ENCODE measurements at places on chromosomes 6 and 20.

DNA sequence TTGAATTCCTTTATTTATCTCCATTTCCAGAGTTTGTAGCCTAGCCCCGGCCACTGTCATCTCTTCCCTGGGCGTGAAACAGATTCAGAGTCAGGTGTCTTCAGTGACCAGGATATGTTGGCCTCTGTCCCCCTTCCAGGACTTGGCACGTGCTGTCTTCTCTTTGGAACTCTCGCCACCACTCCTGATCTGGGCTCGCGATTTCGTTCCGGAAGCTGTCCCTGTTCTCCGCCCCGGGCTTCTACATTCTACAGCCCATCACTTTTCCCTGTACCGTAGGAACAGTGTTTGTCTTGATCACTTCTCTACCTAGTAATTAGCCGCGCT, 739 bp downstream of the GSS start:
- peak; percentile 55 for DNase-seq

DNA sequence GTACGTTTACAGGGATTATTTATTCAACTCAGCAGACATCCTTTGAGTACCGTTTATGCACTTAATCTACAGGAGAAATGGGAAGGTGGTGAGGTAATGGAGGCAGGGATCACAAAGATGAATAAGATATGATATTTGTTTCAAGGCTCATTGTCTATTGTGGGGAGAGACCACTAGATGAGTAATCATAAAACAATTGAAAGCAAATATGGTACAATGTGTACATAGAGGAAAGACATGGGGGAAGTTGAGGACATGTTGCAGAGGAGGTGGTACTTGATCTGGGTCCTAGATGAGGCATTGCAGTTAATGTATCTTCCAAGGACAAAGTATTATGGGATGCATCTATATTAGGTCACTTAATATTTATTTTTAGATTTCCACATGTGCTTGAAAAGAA, 13.7 kb upstream of the CDC5L start:
- DNase-seq: no peak

DNA sequence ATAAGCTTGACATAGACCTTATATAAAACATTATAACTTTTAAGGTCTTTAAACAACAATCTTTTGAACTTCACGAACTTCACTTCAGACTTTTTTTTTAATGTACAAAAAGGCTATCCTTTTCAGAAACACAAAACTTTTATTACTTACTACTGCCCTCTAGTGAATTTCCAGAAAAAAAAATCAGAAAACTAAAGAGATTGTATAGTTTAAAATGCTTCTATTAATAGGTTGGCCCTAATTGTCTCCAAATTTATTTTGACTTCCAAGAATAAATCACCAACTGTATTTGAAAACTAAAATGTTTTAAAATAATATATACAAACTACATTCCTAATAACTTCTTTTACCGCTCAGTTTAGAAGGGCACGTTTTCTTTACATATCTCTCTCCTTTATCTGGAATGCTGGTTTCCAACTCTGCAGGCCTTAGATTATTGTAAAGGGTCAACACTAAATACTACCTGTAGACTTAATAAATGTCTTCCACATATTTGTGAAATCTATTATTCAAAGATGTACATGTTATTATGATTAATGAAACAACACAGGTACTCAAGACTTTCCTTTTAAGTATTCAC, 66.8 kb downstream of the LMBRD1 start:
- peak; percentile 52 for DNase-seq

GRCh38 chr6:52317211-52317610, 32.7 kb upstream of the MCM3 start:
- no peak for DNase-seq

GRCh38 chr6:168703990-168704389, 263.0 kb downstream of the SMOC2 start:
- no peak for DNase-seq

- no peak for DNase-seq
These were observed at the start of gene SLC35D3 for GRCh38 chr6:136921936-136922684. SLC35D3 (plus strand) TSS chr6:136922301; CDS start chr6:136922429, 128 bp downstream.

- DNase-seq: no peak
These were observed 179.1 kb upstream of the HS3ST5 start for GRCh38 chr6:114521926-114522325.

DNA sequence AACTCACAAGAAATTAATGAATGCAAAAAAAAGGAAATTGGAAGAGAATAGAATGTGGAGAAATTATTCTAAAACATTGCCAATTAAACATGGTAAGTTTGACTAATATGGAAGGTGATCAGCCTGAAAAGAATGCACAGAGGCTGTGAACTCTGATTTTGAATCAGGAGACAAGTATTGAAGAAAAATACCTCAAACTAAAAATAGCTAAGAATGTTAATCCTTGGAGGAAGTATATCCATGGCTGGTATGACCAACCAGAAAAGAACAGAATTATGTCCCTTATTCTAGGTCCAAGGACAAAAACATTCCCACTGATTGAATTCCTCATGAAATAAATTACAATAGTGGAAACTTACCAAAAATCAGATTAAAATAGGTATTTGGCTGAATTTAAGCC, 7.3 kb upstream of the RIMS1 start:
- DNase-seq: no peak

DNA sequence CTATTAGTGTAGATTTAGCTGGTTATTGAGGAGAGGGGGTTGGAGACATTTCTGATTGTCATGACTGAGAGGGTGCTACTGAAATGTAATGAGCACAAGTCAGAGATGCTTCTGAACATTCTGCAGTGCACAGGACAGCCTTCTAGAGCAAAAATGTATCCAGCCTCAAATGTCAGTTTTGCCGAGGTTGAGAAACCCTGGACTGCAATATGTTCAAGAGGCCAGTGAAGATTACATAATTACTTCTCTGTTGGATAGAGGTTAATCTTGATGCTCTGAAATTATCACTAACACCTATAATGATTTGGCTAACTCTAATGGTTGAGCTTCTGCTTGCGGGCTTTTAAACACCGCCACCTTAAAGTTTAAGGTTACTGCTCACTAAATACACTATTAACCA, 3.4 kb upstream of the DUSP22 start:
- no peak for DNase-seq

DNA sequence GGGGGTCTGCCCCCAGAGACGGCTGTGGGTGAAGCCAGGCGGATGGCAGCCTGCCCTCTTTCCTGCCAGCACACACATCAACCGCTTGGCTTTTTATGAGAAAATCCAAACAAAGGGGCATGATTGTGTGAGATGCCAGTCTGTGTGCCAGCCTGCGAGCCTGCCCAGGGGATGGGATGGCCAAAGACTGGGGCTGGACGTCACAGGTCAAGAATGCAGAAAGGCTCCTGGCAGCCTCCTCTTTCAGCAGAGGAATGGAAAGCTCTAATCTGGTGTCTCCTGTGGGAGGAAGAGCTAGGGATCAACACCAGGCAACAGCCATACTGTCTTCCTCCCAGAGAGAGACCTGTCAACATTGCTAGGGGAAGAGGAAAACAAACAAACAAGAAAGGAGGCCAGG, 15.8 kb downstream of the TUBB2B start:
- no peak for DNase-seq

GRCh38 chr20:31784354-31785044, 34.7 kb upstream of the MYLK2 start:
- DNase-seq: no peak

GRCh38 chr20:38330638-38331037, 15.6 kb upstream of the LBP start:
- no peak for DNase-seq

DNA sequence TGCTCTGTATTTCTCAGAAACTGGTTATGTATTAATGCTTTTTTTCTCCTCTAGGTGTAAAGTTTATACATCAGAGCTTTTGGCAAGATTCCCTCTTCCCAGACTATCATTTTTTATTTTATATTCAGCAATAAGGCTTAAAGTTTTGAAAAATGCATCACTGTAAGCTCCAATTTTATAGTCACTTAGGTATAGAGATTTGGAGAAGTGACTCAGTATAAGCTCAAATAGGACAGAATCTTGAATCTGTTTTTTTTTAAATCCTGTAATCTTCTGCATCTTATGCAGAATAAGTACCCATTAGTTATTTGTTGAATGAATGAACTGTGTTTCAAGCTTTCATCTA, 1.0 kb downstream of the NCOA7 start:
- no peak for DNase-seq

GRCh38 chr6:46412662-46413061, 78.6 kb downstream of the RCAN2 start:
- no peak for DNase-seq

DNA sequence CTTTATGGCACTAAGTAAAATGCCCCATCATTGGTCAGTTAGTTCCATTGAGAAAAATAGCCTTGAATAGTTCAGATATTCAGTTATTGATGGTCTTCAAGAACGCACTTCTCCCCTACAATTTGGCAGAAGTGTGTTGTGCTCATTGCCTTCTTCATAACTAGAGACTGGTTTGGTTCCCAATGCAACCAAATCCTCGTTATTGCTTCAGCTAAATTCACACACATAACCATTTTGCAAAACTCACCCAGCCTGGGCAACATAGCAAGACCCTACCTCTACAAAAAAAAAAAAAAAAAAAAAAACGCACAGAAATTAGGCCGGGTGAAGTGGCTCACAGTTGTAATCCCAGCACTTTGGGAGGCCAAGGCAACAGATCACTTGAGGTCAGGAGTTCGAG, 32.1 kb downstream of the ZNF217 start:
- DNase-seq: no peak

DNA sequence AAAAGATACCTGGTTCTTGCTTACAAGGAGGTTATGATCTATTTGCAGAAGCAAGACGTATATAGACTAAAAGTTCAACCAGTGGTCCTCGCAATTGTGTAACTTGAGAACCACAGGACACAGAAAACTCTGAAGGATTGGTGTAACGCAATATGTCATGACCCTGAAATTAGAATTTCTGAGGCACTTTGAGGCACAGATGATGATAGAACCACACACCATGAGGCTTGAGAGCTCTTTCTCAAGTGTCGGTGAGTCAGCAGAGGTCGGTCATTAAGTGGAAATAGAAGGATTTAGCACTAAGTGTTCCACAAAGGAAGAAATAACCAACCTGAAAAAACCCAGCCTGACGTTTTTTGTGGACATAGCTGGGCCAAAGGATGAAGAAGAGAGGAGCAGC, 15.3 kb upstream of the CCN2 start:
- DNase-seq: no peak

- no peak for DNase-seq
These were observed 22.4 kb upstream of the E2F3 start for GRCh38 chr6:20379231-20379630.

DNA sequence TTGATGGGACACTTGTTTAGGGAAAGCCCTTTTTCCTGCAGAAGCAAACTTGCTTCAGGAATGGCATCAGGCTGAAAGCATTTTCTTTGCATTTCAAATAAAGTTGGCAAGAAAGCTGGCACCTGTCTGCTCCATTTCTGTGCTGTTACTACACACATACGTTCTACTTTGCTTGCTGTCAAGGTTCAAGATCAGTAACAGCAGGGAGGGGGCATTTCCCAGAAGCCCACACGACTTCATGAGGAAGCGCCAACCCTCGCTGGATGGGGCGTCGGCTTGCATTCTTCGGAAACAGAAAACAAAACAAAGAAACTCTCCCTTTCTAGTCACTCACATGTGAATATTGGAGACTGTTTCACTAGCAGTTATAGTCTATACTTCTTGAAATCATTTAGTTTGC, 46.4 kb downstream of the AKAP12 start:
- no peak for DNase-seq

- DNase-seq: no peak
These were observed 12.0 kb upstream of the MAPRE1 start for GRCh38 chr20:32807706-32808105.

GRCh38 chr6:71582820-71583219, 294.2 kb downstream of the OGFRL1 start:
- DNase-seq: no peak

DNA sequence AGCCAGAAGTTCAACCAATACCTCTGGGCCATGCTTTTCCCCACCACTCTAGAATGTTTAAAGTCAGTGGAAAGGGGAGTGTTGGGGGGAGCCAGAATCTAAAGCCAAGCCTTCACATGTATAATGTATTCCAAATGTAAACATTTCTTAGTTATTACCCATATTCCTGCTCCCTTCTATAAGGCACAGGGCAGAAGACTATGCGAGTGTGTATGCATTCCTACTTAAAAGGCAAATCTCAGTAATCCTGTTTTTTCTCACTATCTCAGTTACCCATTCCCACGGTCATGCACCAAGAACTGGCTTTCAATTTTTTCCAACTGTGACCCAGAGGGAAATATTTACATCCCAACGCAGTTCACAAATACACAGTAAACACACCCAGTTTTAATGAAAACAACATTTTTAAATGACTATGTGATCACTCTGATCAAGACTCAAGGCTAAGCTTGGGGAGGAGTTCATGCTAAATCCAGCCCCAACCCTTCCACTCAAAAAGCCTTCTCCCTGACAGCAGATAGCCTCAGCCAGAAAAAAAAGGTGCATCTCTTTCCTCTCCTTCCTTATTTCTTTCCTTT, 57.5 kb downstream of the EPB41L2 start:
- DNase-seq: no peak

- DNase-seq: no peak
These were observed 350.5 kb downstream of the PRL start for GRCh38 chr6:21946298-21946783.

DNA sequence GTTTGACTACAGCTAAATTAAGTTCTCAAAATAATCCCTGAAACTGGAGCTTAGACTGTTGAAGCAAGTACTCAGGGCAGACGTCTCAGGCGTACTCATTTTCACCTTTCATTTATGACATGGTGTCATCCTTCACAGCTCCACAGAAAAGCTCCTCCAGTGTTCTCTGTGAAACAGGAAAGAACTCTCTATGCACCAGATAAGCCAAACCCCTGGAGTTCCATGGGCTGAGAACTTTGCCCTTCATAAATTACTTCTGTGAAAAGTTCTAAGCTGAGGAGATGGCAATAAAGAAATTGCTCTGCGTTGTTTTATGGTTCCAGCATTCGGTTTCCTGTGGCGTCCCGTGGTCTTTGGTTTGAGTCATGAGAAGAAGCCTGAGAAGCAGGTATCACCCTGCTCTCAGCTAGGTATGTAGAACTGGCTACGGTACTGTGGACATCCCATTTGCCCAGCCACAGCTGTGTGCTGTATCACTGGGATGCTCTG, 20.2 kb upstream of the RREB1 start:
- no peak for DNase-seq

- no peak for DNase-seq
These were observed 77.1 kb downstream of the CYP39A1 start for GRCh38 chr6:46575530-46575929.

DNA sequence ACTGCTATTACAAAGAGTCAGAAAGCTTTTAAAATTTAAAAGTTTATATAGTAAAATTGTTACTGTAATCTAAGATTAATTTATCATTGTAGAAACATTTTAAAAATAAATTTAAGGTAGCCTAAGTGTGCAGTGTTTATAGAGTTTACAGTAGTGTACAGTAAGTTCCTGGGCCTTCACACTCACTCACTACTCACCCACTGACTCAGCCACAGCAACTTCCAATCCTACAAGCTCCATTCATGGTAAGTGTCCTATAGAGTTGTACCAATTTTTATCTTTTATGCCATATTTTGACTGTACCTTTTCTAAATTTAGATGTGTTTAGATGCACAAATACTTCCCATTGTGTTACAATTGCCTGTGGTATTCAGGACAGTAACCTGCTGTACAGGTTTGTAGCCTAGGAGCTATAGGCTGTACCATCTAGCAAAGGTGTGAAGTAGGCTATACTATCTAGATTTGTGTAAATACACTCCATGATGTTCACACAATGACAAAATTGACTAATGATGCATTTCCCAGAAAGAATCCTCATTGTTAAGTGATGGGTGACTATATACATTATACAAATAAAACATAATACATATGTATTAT, 10.2 kb upstream of the TMEM170B start:
- DNase-seq: no peak

GRCh38 chr6:5566718-5567117, 305.4 kb downstream of the FARS2 start:
- DNase-seq: no peak

Data from AML-193 (cell line).